Stimulated activated CD8-positive, alpha-beta memory T cell treated with anti-CD3 and anti-CD28 coated beads, Interleukin-15, amount 100 ng/mL, for 48 hours (primary cell): ENCODE measurements at places on chromosomes 5 and 9.

GRCh38 chr9:114671605-114672004 lies 10.4 kb downstream of the TEX48 start:
- DNase-seq = no peak

DNA sequence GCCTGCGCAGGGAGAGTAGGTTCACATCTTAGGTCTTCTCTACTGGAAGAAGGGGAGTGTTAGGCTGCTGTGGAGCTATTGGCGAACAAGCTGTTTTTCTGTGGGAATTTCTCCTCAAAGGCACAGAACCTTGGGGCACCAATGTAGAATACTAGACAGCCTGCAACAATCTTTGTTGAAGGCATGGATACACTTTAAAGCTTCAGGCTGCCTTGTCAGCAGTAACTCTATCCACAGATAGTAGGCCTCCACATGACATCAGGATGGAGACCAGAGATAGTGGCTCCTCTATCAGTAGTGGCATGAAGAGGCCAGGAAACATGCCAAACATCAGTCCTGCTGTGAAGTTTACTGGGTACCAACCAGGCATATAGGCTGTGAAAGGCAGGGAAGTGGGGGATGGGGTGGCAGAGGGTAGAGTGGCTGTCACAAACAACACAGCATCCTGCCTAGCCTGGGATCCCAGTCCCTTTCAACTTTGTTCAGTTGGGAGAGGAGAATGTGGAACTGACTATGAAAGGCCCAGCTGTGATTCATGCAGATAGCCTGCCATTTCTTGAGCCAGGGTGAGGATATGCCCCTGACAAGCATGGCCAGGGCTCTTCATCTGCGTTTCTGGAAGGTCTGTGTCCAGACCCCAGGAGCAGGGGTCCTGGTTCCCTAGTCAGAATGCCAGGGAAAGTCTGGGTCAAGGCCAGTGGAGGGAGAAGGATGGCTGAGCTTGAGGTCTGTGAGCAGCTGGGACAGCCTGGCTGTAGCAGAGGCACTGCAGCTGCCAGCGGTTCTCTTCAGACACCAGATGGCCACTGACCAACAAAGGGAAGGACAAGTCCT lies 1.0 kb upstream of the HK3 start:
- no peak for DNase-seq

- no peak for DNase-seq
These were observed 146.2 kb downstream of the GOLPH3 start for GRCh38 chr5:32027717-32028458.

- no peak for DNase-seq
These were observed 7.9 kb downstream of the WWC1 start for GRCh38 chr5:168299372-168299771.

DNA sequence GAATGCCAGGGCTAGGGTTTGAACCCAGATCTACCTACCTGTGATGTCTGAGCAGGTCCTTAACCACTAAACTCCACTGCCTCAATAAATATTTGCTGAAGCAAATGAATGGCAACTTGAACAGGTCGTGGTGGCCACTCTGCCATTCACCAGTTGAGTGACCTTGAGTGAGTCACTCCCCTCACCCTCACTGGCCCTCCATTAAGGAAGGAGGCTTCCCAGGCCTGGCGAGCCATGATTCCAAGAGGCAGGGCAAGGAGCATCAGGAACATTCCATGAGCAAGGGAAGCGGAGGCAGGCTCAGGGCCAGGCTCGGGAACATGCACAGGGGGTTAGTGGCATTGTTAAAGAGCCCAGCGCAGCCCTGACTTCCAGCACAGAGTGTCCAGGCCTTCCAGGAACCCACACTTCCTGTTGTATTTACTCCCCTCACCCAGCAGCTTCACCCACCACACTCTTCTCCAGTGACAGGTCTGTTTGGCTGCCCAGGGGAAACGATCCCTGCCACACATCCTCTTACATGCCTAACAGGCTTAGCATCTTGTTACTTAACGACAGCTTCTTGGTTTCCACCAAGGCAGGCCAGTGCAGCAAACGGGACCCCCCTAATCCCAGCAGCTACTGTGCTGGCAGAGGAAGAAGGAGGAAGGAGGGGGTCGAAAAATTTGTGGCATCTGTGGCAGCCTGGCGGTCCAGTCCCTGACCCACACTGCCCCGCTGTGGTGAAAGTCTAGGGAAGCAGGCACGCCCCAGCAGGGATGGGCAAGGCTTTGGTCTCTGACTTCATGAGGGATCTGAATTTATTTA lies 43.7 kb upstream of the TTC1 start:
- no peak for DNase-seq

- peak; percentile 81 for DNase-seq
These were observed 1.8 kb upstream of the NR3C1 start for GRCh38 chr5:143405063-143405848.

GRCh38 chr5:179907556-179908324 lies at the start of gene TBC1D9B:
Gene TBC1D9B (minus strand): TSS chr5:179907897. CDS start chr5:179907821, 76 bp downstream.
- peak; percentile 48 for DNase-seq

DNA sequence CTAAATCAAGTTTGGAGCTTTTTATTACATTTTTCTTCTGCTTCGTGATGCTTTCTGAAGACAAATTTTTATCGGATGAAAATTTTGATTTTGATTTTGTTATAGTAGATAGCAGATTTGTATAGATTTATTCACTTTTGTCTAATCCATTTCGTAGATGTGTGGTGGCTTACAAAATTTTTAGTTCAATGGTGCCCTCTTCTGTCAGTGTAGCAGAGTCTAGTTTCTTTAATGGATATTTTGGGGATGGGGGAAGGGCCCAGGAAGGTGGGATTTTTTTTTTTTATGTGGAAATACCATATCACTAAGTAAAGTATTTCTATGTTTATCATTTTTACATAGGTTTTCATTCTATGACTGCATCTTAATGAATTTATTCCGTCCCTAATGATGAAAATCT lies 259.9 kb upstream of the TARS1 start:
- DNase-seq = no peak

GRCh38 chr9:120438836-120439546 lies 141.0 kb downstream of the CDK5RAP2 start:
- DNase-seq = no peak

- no peak for DNase-seq
These were observed 214.9 kb upstream of the DMRT1 start for GRCh38 chr9:626596-626995.

- no peak for DNase-seq
These were observed 57.8 kb downstream of the BARX1 start for GRCh38 chr9:93897075-93897970.

- DNase-seq = no peak
These were observed 41.0 kb downstream of the PCDHGC5 start for GRCh38 chr5:141529873-141530272.

DNA sequence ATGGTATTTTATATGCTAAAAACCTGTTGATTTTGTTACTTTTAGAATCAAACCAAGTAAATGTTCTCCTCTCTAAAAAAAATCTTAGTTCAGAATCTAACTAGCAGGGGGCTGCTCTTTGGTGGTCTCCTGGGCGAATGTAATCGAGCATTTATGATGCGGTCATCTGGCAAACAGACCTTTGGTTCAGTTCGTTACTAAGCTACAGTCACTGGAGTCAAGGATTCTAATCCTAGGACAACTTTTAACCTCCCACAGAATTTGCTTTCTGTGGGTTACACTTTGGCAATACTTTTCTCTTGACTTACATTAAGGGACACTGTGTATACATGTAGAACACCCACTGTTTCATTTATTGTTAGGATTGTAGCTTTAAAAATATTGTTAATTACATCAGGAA lies 26.3 kb upstream of the FREM1 start:
- no peak for DNase-seq

GRCh38 chr5:15501091-15501791 lies 1.3 kb downstream of the FBXL7 start:
- no peak for DNase-seq

DNA sequence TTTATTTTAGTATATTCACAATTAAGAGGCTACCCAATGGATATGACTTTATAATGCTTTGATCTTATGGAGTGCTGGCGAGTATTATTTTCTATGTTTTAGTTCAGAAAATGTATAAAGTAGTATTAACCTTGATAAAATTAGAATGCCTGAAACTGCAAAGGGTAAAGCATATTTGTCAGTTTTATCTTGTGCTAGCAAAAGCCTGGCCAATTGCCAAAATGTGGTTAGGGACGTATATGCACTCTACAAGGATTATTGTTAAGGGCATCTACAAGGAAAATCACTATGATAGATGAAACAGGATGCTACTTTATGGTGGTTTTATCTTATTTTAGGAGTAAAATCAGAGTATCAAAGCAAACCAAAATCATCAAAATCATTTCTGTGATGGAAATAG lies 281.7 kb downstream of the CCDC171 start:
- no peak for DNase-seq

- no peak for DNase-seq
These were observed 140.1 kb upstream of the FBXL17 start for GRCh38 chr5:108521841-108522506.

DNA sequence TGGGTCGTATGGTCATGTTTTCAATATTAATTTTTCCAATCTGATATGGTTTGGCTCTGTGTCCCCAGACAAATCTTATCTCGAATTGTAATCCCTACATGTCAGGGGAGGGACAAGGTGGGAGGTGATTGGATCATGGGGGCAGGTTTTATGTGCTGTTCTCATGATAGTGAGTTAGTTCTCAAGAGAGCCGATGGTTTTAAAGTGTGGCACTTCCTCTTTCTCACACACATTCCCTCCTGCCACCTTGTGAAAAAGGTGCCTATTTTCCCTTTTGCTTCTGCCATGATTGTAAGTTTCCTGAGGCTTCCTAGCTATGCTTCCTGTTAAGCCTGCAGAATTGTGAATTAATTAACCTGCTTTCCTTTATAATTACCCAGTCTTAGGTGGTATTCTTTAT lies 309.1 kb upstream of the GRIN3A start:
- no peak for DNase-seq

DNA sequence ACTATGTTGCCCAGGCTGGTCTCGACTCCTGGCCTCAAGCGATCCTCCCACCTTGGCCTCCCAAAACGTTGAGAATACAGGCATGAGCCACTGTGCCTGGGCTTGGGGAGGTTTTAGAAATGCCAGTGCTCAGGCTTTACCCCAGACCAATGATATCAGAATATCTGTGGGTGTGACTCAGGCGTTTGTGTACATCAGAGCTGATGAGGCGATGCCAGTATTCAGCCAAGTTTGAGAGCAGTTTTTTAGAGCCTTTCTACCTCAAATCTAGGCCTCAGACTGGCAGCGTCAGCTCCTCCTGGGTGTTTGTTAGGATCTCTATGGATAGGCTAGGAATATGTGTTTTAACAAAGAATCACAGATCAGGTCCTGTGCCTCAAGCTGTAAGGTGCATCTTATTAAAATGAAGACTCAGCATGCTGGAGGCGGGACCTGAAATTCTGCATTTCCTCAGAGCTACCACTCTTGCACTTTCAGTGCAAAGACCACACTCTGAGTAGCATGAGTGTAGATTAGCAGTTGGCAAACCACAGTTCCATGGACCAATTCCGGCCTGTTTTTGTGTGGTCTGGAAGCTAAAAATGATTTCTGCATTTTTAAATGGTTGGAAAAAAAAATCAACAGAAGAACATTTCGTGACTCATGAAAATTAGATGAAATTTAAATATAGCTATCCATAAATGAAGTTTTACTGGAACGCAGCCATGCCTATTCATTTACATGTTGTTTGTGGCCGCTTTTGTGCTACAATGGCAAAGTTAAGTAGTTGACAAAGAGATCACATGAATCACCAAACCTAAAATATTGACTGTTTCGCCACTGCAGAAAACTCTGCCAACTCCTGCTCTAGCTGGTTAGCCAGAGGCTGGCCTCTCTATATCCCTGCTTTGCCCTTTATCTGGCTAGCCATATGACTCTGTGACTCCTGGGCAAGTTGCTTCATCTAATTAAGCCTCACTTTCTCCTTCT lies 92.2 kb downstream of the KLF4 start:
- no peak for DNase-seq

DNA sequence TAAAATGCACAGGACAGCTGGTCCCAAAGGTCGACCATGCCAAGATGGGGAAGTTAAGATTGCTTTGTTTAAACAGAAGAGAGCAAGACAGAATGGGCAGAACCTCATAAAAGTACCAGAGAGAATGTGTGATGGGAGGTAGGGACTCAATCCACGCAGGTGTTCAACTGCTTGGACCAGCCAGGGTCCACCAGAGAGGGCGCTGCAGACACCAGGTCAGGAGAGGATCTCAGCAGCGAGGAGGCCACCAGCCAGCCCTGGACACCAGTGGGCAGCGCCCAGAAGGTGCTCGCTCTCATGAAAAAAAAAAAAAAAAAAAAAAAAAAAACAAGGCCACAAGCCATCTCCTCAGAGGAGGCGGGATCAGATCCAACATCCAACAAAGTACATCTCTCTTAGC lies 81.8 kb downstream of the SHC3 start:
- no peak for DNase-seq

GRCh38 chr9:7967851-7968250 lies 168.3 kb upstream of the DMAC1 start:
- no peak for DNase-seq

- DNase-seq = no peak
These were observed 970.0 kb downstream of the MAT2B start for GRCh38 chr5:164475339-164475977.

- DNase-seq = no peak
These were observed 2.1 kb upstream of the ALDH1B1 start for GRCh38 chr9:38390442-38390841.

DNA sequence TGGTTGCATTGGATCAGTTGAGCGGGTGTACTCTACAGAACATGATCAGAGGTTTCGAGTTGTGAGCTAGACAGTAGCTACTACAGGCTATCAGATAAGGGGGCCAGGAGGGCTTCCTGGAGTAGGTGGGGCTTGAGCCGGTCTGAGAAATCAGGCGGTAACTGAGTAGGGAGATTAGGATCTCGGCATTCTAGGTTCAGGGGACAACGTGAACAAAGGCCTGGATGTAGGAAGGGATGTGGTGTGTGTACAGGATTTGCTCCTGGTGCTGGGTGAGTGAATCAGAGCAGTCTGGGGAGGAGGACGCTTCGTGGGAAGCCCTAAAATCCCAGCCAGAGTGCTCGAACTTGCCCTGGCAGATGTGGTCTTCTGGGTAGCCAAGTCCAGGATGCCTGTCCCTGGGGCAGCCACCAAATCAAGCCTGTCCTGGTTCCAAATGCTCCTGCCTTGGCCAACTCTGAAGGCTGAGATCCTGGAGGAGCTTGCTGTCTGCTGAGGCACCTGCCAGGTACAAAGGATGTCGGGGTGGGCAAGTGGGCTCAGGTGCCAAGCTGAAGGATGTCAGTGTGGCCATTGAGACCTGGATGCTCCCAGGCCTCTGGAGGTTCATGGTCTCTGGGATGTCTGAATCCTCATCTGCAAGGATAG lies 33.4 kb downstream of the STC2 start:
- DNase-seq = no peak
